AG08395 (cell line): ENCODE measurements at places on chromosomes 1 and 21.

GRCh38 chr1:168321945-168322344 is 41.3 kb downstream of the TBX19 start:
- peak; percentile 24 for DNase-seq

DNA sequence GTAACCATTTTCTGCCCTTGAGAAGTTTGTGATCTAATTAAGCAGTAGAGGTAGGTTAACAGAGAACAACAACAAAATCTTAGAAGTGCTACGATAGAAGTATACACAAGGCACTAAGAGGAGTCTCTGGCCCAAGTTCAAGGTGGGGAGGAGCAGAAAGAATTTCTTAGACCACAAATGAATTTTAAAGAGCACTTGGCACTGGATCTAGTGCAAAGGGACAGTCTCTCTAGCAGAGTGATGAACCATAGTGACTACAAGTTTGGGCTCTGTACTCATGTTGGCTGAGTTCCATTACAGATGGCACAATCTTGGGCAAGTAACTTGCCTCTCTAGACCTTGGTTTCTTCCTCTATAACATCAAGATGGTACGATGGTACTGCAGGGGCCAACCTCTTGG is 33.3 kb upstream of the PIGC start:
- no peak for DNase-seq

DNA sequence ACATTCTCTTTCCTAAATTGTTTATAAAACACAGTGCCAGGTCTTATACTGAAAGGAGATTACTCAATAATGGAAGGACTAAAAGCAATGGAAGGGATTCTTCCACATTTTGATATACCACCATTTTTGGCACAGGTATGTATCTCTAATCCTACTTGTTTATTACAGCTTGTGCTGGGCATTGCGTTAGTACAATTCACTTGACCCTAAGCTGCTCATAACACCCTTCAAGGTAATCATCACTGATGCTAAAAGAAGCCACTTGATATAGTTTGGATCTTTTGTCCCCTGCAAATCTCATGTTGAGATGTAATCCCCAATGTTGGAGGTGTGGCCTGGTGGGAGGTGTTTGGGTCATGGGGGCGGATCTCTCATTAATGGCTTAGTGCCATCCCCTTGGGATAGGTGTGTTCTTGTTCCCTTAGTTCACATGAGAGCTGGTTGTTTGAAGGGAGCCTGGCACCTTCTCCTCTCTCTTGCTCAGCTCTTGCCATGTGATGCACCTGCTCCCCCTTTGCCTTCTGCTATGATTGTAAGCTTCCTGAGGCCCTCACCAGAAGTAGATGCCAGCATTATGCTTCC is 71.1 kb downstream of the NIBAN1 start:
- no peak for DNase-seq

DNA sequence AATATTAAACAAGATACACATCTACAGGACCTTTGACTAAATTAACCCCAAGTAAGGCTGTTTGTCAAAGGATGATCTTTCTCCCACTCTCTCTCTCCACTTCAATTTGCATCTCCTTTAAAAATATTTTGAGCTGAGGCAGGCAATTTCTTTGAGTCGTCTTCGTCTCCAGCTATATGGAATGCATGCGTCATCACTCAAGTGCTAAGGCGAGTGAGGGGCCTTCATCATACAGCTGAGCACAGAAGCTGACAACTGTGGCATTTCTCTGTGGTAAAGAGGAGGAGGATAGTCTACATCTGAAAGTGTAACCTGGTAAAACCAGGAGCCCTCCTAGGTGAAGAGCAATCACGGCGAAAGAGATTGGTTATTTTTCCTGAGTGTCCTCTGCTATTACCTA is 7.6 kb downstream of the EPHX4 start:
- no peak for DNase-seq

DNA sequence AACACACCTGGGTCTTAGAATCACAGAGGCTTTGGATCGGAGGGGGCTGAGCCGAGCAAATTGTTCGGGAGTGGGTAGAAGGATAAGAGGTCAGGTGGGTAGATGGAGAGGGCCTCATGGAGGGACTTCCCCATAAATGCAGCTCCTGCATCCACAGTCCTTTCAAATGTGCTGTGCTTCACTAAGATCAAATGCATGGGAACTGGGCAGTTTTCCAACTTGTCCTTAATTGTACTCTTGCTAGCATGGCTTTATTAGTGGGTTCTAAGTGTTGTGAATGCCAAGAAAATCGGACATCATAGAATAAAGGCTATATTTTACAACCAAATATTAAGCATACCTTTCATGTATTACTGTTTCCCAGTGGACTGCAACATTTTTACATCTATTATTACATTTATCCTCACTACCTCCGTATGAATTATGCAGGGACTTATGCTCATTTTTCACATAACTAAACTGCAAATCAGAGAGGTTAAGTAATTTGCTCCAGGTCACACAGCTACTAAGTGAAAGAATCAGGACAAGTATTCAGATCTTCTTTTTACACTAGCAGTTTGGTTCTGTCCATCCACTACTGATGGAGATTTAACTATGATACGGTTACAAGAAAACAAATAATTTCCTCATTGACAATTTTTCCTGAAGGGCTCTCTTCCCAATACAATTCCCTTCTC is 174.5 kb upstream of the RUNX1 start:
- DNase-seq, result no peak
